ENCODE measurements at places on chromosomes 11 and 22.

GRCh38 chr11:8016440-8016839 is 29.3 kb downstream of the EIF3F start:
- DNase-seq: no peak

GRCh38 chr11:13421561-13421960 is 41.5 kb downstream of the BTBD10 start:
- no peak for DNase-seq

- DNase-seq: no peak
These were observed 402.3 kb downstream of the TBC1D22A start for GRCh38 chr22:47164514-47165337.

DNA sequence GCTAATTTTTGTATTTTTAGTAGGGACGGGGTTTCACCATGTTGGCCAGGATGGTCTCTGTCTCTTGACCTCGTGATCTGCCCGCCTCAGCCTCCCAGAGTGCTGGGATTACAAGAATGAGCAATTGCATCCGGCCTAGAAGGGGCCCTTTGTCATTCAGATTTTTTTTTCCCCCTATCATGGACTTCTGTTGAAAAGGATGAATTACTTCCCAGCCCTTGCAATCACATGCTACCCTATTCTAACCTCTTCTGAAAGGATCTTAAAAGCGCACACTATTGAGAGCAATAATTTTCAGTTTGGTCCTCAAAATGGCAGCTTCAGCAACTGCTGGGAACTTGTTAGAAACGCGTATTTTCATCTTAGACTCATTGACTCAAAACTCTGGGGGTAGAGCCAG is 575.6 kb upstream of the KIRREL3 start:
- DNase-seq: no peak

DNA sequence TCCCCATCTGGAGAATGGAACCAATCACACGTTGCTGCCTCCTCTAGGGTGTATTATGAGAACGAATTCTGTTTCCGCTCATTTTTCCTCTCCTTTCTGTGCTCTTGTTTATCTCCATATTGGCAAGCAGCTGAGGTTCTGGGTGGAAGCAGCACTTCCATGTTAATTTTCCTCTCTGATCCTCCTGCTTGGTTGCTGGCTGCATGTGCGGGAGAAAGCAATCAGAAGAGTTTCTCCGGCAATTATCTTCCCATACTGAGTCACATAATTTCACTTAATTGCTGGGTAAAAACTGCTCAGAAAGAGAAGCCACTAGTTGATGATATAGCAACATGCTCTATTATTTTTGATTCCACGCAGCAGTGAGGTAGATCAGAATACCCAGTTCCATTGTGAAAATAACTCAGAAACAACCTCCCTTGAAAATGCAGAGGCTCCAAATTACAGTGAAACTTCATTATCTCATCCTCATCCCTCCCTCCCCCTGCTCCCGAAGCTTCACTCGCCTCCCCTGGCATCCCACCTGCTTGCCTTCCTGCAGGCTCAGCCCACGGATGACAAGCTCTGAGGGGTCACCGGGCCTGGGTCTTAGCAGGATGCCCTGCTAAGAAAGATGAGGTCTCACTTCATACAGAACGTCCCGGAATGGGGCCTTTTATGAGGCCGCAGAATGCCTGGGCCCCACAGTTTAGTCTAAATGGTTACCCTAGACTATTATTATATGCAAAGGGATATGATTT is 20.4 kb downstream of the FXYD6 start:
- no peak for DNase-seq

GRCh38 chr11:37407461-37407860 is 809.4 kb upstream of the RAG2 start:
- DNase-seq: no peak

DNA sequence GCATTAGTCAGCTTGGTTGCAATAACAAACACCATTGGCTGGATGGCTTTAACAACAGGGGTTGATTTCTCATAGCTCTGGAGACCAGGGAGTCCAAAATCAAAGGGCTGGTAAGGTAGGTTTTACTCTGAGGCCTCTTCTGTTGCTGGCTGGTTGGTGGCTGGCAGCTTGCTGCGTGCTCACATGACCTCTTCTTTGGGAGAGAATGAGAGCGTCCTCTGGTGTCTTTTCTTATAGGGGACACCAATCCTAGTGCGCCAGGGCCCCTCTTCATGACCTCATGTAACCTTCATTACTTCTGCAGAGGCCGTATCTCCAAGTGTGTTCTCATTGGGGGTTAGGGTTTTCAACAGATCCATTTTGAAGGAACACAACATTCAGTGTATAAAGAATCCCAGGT is 1308.3 kb downstream of the TBC1D22A start:
- DNase-seq: no peak

DNA sequence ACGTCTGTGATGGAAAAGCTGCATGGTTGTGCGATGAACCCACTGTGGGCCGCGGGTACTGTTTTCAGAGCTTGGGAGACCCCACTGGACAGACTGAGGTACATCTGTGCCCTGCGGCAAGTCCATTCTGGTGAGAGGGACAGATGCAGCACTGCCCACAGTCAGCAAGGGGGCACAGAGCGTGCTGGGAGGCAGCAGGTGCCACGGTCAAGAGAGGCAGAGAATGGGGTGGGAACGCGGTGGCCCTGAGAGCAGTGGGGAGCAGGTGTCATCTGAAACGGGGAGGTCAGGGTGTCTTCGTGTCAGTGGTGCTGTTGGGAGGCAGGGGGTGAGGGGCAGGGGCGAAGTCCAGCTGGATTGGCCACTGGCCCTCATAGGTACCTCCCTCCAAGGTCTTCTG is 32.0 kb downstream of the TBC1D22A start:
- DNase-seq: no peak

- DNase-seq: peak; percentile 35
These were observed 244.7 kb downstream of the ETS1 start for GRCh38 chr11:128342511-128343134.

Measured in activated CD8-positive, alpha-beta memory T cell treated with anti-CD3 and anti-CD28 coated beads, Interleukin-2, amount 50 U/mL, for 4 hours (primary cell).